ENCODE measurements at places on chromosomes 3 and 15.

GRCh38 chr15:80028937-80029336, 30.5 kb upstream of the ZFAND6 start:
- no peak for DNase-seq

DNA sequence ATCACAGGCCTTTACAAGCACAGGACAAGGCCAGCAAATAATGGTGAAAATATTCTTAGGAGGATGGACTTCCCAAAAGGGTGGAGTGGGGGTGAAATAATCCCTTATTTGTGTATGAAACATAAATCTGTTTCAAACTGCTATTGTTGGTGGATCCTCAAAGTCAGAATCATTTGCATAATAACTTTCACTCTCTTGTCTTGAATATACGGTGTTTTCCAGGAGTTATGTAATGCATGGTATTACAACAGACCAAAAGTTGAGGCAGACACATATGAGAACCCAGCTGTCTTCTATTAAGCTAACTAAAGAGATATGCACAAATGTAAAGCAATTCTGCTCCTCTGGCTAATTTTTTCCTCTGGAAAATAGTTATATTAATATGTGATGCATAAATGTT, 57.7 kb downstream of the PRTG start:
- DNase-seq, result no peak

GRCh38 chr3:141444586-141445285, 42.1 kb upstream of the RASA2 start:
- no peak for DNase-seq

- peak; percentile 17 for DNase-seq
Observed at GRCh38 chr3:181683563-181683962, 28.2 kb upstream of the SOX2 start.

DNA sequence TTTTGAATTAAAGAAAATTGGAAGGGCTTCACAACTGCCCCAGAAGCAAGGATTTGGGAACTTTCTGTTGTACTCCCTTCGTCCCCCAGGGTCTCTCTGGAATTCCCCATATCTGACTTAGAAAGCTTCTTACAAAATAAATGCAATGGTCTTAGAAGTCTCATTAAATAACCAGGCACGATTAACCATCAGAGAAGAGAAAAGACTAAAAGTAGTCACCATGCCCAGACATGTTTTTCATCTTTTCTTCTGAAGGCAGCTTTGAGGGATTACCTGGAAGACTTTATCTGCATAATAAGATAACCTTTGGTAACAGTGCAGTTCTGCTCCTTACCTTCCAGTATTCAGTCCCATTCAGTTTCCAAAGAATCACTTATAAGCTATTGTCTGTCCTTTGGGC, 135.9 kb downstream of the PTPRG start:
- DNase-seq, result no peak

GRCh38 chr3:109187390-109187789, 50.9 kb downstream of the C3orf85 start:
- no peak for DNase-seq

GRCh38 chr15:20356444-20356910, 185.1 kb downstream of the GOLGA6L6 start:
- DNase-seq, result peak; percentile 65

GRCh38 chr15:69081310-69082004, 67.0 kb downstream of the NOX5 start:
- DNase-seq, result peak; percentile 39

DNA sequence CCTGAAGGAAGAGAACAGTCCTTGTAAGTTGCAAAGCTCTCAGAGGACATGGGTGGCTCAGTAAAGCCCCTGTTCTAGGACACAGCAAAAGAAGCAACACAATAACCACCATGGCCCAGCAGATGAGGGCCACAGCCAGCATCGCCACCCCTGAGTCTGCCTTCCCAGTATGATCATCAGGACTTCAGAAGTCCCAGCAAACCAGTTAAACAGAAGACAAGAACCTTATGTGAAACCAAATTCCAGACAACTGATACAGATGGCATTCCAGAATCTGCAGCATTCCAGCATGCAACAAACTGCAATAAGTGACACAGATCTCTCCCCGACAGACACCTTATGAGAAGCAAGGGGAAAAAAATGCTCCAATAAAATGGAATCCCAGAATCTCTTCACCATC, 30.4 kb downstream of the SPINK8 start:
- no peak for DNase-seq

DNA sequence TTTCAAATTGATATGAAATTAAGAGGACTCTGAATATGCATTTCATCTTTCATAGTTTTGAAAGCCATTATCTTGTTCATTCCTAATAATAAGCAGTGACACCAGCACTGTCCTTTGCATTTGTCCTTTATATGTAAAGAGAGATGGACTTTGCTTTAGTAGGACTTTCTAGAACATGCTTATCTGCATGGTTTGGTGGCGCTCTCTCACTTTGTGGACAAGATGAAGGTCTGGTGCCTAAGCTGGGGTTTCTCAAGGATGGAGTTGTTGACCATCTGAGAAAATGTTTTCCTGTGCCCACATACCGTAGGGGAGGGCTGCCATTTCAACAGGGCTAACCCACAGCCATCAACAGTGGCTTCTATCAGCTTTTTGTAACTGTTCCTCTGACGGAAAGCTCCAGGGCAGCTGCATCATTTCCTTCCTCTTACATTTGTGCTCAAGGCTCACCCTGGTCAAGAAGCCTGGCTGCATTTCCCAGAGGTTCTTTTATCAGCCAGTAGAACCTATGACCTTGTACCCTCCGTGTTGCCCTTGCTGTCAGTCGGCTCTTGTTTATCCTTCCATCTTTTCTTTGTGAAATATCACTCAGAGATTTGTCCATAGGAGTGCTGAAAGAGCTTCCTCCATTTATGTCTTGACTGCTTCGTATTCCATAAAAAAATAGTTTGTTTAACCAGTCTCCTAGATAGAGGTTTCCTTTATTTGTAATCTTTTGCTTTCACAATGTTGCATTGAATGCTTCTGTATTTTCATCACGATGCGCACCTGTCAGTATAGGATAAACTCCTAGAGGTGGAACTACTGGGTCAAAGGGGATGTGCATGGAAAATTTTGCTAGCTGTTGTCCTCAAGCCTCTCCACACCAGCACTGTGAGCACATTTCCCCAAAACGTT, 44.6 kb downstream of the ABHD2 start:
- DNase-seq, result no peak

GRCh38 chr15:74614744-74615507, 710 bp upstream of the CLK3 start:
- DNase-seq, result peak; percentile 79

- DNase-seq, result peak; percentile 44
Observed at GRCh38 chr15:39595338-39596221, 14.7 kb downstream of the THBS1 start.

- no peak for DNase-seq
Observed at GRCh38 chr3:104547031-104547430, 819.7 kb upstream of the ALCAM start.

DNA sequence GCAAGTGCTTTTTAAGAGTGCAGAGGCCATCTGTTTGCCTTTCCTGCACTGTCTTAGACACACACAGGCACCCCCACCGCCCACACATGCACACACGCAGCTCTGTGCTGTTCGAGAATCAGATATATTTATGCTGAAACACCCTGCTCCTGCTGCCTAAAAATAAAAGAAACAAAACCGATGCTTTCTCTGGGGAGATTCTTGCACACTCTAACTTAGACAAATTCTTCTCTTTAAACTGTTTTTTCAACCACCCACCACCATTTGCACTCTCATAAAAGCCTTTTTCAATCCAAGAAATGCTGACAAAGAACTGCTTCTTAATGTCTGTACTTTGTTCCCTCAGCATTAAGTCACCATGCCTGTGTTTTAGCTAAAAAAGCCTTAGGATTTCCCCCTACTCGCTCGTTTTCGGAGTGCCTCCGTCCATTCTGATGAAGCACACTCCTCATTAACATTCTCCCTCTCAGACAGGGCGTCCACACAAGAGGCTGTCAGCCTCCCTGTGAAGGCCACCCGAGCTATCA, 26.2 kb downstream of the SLC12A8 start:
- DNase-seq, result no peak

DNA sequence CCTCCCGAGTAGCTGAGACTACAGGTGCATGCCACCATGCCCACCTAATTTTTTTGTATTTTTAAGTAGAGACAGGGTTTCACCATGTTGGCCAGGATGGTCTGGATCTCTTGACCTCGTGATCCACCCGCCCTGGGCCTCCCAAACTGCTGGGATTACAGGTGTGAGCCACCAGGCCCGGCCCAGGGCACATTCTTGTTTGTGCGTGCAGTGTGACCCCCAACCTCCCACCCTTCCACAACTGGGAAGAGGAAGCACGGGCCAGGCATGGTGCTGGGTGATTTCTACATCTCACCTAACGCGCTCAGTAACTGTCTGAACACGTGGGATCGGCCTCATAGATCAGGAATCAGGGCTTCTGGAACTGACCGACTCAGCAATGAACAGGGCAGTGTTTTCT, 48.0 kb downstream of the KLHL6 start:
- no peak for DNase-seq
